PC-3 (cell line): ENCODE measurements at places on chromosomes 12 and 14. TPM values are rescaled to one million over a fixed set of nuclear protein-coding genes. Genes with fewer than 3 reads are reported as not detected.
A peak's percentile ranks its signal among the peaks of the same experiment; 100 is the strongest.

SPIC gene
- total RNA-seq = not detected in 2 replicates

TAS2R30 gene
- total RNA-seq = 0.66 and 2.0 TPM in 2 replicates

CCDC38 gene
- not detected in 2 replicates for total RNA-seq

RD3L gene
- total RNA-seq = not detected in 2 replicates

TESPA1 gene
- not detected in 2 replicates for total RNA-seq

DNA sequence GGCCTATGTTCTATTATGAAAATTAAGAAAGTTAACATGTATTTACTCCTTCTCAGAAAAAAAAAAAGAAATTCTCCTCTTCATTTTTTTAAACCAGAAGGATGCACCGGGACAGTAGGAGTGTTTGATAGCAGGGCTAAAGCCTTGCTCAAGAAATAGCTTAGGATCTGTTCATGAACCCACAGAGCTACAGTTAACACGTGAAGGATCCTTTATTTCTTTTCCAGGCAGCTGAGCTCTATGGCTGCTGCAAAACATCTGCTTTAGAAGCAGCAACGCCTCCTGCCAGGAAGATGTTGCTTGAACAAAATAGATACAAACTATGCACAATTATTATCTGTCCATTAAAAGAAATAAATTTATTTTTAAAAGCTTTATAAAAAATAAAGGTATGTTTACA is 254.8 kb downstream of the PRKD1 start:
- no peak for DNase-seq
- H3K36me3 ChIP-seq = no peaks in the 10 kb centered on the region
- no peaks in the 10 kb centered on the region for H3K4me1 ChIP-seq

- H3K4me3 ChIP-seq = peak overlapping the region; percentile 72
- no peak for DNase-seq
- no peaks in the 10 kb centered on the region for H3K36me3 ChIP-seq
- peaks cover 39% of the 10 kb centered on the region for H3K4me1 ChIP-seq
- no peak overlapping the region for H3K27ac ChIP-seq
These were observed 1.9 kb downstream of the COL2A1 start for GRCh38 chr12:48002414-48002730.

DNA sequence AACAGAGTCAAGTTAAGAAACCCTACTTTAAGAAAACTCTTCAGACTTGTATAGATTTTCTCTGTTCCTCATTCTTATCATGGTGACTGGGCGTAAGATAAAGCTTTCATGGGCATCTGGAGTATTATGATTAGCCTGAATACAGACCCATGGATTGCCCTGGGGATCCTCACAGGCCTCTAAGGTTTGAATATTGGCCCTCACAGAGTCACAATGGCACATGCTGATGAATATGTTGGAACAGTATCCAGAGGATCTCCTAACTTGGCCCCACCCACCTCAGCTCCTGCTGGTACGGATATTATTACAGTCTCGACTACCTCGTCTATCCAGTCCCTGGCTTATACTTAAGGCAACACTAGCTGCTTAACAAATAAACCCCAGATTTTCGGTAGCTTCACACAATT is 8.1 kb downstream of the OSBPL8 start:
- no peak overlapping the region for H3K27ac ChIP-seq
- H3K4me1 ChIP-seq = peaks cover 38% of the 10 kb centered on the region
- no peak for DNase-seq
- no peak overlapping the region for H3K4me3 ChIP-seq

GRCh38 chr14:92760524-92760805 is 12.0 kb upstream of the LGMN start:
- no peak for DNase-seq
- no peaks in the 10 kb centered on the region for H3K36me3 ChIP-seq
- no peak overlapping the region for H3K4me3 ChIP-seq
- H3K27me3 ChIP-seq = no peaks in the 10 kb centered on the region
- H3K27ac ChIP-seq = no peak overlapping the region

- H3K27me3 ChIP-seq = no peaks in the 10 kb centered on the region
- H3K36me3 ChIP-seq = no peaks in the 10 kb centered on the region
- peaks cover 29% of the 10 kb centered on the region for H3K4me1 ChIP-seq
- no peak overlapping the region for H3K4me3 ChIP-seq
- no peak for DNase-seq
- no peak overlapping the region for H3K27ac ChIP-seq
These were observed 77.8 kb downstream of the PPP2R5E start for GRCh38 chr14:63465347-63465746.

DNA sequence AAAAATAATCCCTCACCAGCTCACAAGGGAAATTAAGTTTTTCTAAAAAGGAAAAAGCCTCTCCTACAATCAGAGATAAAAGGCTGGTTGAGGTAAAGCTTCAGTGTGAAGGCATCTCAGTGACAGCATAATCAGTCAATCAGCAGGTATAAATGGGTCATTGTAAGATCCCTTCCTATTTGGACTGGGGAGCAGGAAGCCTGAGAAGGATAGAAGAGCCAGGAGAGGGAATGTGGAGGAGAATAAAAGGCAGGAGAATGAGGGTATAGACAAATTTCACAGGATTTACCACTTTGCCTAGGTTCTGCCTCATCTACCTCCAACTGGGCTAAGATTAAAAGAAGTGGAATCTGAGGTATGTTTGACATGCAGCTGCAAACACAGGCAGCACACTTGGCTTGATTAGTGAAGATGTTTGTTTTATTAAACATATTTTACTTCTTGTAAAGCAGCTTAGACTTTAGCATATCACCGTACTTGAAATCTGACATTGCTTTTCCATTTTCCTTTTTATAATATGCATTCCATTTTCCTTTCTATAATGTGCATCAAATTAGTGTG is 479.1 kb upstream of the USP15 start:
- H3K4me3 ChIP-seq = no peak overlapping the region
- no peak overlapping the region for H3K27ac ChIP-seq
- no peaks in the 10 kb centered on the region for H3K36me3 ChIP-seq
- peaks cover 6% of the 10 kb centered on the region for H3K27me3 ChIP-seq
- no peaks in the 10 kb centered on the region for H3K4me1 ChIP-seq

GRCh38 chr14:58133739-58134138 is 18.3 kb downstream of the ARMH4 start:
- H3K4me3 ChIP-seq = no peak overlapping the region
- DNase-seq = peak; percentile 97
- peaks cover 14% of the 10 kb centered on the region for H3K4me1 ChIP-seq
- H3K36me3 ChIP-seq = no peaks in the 10 kb centered on the region
- H3K27ac ChIP-seq = no peak overlapping the region
- no peaks in the 10 kb centered on the region for H3K27me3 ChIP-seq

DNA sequence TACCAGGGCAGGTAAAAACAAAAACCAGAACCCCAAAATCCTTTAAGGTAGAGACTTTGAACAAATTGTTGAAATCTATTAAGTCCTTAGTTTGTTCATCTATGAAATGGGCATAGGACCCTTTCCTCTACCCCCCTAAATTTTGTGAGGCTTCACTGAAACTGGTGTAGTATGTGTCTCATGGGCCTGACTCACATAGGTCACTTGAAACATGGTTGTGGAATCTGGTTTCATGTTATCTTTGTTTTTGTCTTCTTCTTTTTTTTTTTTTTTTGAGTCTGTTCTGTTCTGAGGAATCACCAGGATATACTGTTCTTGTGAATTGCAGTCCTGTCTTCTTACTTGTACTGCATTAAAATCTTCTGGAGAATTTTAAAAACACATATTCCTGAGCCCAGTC is 202.2 kb downstream of the KTN1 start:
- no peaks in the 10 kb centered on the region for H3K27me3 ChIP-seq
- H3K4me1 ChIP-seq = peaks cover 12% of the 10 kb centered on the region
- no peak overlapping the region for H3K27ac ChIP-seq
- no peak overlapping the region for H3K4me3 ChIP-seq
- DNase-seq = no peak

GRCh38 chr12:115708801-115709200 is 568.7 kb downstream of the MED13L start:
- no peaks in the 10 kb centered on the region for H3K4me1 ChIP-seq
- H3K4me3 ChIP-seq = no peak overlapping the region
- no peak overlapping the region for H3K27ac ChIP-seq
- no peak for DNase-seq
- no peaks in the 10 kb centered on the region for H3K36me3 ChIP-seq

DNA sequence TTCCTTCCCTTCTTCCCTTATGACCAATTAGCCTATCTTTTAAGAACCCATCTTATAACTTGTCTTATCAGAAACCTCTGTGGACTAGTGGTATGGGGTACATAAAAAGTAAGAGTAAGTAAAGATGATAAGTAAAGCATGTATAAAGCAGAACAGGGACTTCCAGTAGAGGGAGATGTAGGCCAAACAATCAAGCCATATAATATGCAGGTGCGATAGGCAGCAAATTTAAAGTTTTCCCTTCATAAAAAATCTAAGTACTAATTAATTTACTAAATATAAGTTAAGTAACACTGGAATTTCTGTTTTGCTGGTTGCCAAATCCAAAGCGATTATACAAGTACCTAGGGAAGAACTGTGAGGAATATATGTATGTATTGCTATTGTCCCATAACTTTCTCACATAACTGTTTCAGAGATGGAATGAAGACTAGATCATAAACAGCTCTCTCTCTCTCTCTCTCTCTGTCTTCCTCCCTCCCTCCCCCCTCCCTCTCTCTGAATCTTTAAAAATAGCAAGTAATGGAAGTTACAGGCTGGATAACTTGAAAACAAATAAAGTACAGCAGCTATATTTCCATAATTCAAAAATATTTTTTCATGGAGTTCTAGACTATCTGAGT is 25.7 kb downstream of the METTL25 start:
- no peak overlapping the region for H3K4me3 ChIP-seq
- H3K27ac ChIP-seq = no peak overlapping the region
- no peaks in the 10 kb centered on the region for H3K36me3 ChIP-seq
- no peaks in the 10 kb centered on the region for H3K4me1 ChIP-seq
- no peaks in the 10 kb centered on the region for H3K27me3 ChIP-seq
- peak; percentile 58 for DNase-seq

DNA sequence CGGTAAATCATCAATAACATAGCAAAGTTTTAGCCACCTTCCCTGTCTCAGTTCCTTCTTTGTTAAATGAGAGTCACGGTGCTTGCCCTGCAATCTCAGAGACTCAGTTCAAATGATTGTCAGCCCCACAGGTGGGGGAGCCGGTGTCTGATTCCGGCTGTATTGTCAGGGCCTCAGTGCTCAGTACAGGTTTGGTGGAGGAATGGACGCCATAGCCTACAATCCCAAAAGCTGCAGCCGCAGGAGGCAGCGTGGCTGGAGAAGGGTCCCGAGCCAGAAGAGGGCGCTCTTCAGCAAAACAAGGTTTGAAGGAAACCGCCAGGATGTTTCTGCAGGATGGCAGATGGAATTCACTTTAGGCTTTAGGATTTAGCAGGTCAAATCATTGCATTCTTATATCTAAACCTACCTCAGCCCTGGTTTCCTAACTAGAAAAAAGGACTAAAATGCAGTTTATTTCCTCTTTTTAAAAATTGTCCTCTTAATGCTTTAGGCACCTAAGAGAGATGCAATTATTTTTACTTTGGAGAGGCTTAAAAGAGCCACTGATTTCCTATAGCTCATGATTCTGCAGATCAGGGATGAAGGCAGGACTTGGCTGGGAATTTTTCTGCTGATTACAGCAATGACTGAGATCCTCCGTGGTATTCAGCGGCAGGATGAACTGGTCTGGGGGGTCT is 29.2 kb downstream of the FOS start:
- H3K4me3 ChIP-seq = no peak overlapping the region
- peak; percentile 93 for DNase-seq
- H3K27ac ChIP-seq = no peak overlapping the region
- no peaks in the 10 kb centered on the region for H3K27me3 ChIP-seq
- no peaks in the 10 kb centered on the region for H3K36me3 ChIP-seq

DNA sequence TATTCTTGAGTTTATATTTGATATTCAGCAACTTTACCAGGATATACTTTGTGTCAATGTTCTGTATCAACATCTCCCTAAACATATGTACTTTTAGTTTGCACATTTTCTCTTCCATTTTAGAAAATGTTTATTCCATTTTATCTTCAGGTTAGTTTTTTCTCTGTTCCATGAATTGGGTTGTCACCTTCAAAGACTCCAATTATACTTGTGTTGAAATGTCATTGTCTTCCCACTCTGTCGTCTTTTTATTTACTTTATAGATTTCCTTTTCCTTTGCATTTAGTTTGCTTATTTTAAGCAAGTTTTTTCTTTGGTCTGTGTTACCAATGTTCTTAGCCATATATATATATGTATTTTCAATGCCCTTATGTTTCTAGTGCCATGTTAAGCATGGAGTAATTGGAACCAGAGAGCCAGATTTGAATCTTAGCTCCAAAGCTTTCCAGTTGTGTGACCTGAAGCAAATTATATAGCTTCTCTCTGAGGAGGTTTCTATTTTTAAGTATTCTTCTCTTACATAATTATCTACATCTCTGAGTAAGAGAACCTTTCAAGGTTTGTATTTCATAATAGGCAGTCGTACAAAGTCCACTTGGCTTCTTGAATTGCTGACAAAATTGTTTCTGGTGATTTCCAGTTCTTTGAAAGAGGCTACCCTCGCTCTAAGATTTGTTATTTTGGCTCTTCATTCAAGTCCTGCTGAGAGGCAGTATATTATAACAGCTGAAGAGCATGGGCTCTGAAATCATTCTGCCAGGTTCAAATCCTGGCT is 85.8 kb upstream of the DYRK2 start:
- no peaks in the 10 kb centered on the region for H3K27me3 ChIP-seq
- no peak for DNase-seq
- H3K4me1 ChIP-seq = no peaks in the 10 kb centered on the region
- no peak overlapping the region for H3K27ac ChIP-seq
- H3K4me3 ChIP-seq = no peak overlapping the region
- no peaks in the 10 kb centered on the region for H3K36me3 ChIP-seq
